ENCODE measurements at places on chromosomes 2 and 18. TPM values are rescaled to one million over a fixed set of nuclear protein-coding genes. Genes with fewer than 3 reads are reported as not detected.
A peak's percentile ranks its signal among the peaks of the same experiment; 100 is the strongest.

The RESP18 gene
- not detected for total RNA-seq

DNA sequence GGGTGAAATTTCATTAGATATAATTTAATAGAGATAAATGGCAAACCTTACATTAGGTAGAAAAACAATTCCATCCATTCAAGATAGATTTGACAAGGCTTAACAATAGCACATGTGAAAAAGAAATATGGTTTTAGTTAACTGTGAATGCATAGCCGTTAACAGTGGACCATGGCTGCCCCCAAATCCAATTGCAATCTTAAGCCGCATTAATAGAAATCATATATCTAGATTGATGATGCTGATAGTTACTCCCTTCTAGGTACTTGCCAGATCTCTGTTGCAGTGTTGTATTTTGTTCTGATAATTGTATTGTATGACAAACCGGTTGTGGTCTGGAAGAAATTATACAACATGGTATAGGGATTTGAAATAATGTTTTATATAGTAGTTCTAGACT lies 139.8 kb downstream of the GPD2 start:
- no peak for ATAC-seq

GRCh38 chr2:43011158-43011491 lies 215.3 kb downstream of the ZFP36L2 start:
- ATAC-seq: peak; percentile 6

- peak; percentile 41 for ATAC-seq
Measured at GRCh38 chr2:216221811-216222210, 112.7 kb downstream of the XRCC5 start.

DNA sequence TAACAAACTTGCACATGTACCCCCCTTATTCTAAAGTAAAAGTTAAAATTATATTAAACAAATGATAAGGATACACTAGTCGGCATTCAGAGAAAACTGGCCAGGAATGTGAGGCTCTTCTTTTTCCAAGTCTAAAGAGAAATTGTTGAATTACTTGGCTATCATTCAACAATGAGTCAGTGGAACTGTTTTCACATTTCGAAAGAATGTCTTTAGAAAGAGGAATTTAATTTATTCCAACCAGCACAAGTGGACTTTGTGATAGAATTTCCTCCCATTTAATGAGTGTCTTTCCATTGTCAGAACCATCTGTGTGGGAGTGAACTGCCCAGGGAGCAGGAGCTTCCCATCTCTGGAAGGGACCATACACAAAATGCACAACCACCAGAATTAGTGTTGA lies 792.2 kb downstream of the EPHA4 start:
- ATAC-seq: no peak
